Activated naive CD4-positive, alpha-beta T cell treated with Interleukin-2 at 50 U/mL for 16 hours (primary cell): ENCODE measurements at places on chromosomes 16 and 17.

DNA sequence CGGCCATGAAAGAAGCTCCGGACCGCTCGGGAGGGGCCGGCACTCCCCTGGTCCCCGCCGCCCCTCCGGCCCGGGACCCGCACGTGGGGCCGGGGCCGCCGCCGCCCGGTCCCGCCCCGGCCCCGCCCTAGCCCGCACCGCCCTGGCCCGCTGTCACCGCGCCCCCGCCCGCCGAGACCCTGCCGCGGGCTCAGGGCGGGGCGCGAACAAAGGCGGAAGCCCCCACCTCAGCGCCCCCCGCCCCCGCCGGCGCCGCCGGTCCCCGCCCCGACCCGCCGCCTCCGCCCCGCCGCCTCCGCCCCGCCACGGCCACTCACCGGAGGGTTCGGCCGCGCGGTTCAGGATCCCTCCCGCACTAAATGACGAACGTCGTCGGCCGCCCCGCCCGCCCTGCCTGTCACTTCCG, at the start of gene ARHGDIA:
TSS of gene ARHGDIA (minus strand) at position 357 of the 406 bp plus-strand sequence. CDS start 1,407 bp downstream, outside the sequence.
- no peak for DNase-seq

GRCh38 chr17:2087597-2088211, 32.8 kb downstream of the HIC1 start:
- peak; percentile 66 for DNase-seq

DNA sequence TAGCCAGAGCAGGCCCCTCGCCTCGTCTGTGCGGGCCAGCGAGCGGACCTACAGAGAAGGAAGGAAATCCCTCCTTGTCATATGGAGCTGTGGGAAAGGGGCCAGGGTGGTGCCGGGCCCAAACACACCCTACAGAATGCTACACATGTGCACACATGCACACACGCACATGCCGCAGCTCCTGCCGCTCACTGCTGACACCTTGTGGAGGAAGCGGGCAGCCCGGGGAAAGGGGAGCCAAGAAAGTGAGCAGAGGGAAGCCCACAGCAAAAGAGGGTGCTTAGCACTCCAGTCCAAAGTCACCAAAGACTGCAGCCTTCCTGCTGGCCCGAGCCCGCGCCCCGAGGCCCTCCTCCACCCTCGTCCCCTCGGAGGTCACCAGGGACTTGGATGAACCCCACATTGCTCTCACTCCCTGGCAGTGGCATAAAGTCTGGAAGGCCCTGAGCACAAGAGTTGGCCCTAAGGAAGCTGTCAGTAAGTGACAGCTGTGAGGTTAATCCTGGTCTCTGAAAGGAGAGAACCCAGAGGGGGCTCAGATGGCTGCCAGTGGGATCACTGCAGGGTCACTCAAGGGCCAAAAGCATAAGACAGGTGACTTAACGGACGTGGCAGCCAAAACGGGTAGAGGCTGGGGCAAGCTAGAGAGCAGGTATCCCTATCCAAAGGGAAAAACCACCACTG, 68.2 kb downstream of the MYO18A start:
- peak; percentile 81 for DNase-seq

DNA sequence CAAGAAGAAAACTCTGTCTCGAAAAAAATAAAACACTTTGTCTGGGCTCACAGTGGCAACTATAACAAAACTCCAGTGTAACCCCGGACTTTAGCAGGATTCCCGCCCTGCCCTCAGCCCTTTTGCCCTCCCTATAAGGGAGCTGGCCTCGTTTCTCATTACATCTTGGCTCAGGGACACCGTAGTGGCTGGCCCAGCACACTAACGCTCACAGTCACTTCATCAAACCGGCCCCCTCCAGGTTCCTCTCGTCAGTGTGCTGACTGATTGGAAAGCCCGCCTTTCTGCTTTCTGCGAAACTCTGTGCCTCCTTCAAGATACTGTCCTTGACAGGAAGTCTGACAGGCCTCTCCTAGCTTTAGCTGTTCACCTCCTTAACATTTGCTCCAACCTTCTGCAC, 11.2 kb upstream of the MYO1C start:
- no peak for DNase-seq

- no peak for DNase-seq
Measured at GRCh38 chr16:55480228-55480655, 1.2 kb downstream of the MMP2 start.

DNA sequence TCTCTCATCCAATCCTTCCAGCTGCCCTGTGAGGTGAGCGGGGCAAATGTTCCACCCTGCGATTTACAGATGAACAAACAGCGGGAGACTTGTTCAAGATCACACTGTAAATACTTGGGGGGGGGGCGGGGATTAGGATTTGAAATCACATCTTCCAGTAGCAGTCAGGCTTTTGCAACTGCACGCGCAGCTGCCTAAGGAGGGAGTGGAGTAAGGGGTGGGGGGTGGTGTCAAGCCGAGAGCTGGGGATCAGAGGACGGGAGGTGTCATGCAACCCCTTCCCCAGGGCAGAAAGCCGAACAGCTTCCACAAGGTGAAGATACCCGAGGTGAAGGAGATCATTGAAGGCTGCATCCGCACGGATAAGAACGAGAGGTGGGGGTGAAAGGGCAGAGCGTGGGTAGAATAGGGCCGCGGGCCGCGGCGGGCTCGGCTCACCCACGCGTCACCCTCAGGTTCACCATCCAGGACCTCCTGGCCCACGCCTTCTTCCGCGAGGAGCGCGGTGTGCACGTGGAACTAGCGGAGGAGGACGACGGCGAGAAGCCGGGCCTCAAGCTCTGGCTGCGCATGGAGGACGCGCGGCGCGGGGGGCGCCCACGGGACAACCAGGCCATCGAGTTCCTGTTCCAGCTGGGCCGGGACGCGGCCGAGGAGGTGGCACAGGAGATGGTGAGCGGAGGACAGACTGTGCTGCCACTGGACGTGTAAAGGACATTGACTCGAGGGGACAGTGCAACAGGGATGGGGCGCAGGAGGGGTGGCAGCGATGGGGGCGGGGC, 4.6 kb downstream of the WNK4 start:
- DNase-seq = peak; percentile 17

GRCh38 chr17:39115135-39115534, 36.3 kb downstream of the PLXDC1 start:
- DNase-seq = no peak

DNA sequence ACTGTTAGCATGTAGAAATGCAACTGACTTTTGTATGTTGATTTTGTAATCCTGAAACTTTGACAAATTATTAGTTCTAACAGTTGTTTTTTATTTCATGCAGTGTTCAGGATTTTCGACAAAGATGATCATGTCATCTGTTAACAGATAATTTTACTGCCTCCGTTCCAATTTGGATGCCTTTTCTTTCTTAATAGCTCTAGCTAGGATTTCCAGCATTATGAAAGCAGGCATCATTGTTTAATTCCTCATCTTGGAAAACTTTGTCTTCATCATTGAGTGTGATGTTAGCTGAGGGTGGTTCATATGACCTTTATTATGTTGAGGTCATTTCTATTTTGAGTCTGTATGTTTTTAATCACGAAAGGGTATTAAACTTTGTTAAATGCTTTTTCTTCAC, 31.9 kb downstream of the RMI2 start:
- no peak for DNase-seq

DNA sequence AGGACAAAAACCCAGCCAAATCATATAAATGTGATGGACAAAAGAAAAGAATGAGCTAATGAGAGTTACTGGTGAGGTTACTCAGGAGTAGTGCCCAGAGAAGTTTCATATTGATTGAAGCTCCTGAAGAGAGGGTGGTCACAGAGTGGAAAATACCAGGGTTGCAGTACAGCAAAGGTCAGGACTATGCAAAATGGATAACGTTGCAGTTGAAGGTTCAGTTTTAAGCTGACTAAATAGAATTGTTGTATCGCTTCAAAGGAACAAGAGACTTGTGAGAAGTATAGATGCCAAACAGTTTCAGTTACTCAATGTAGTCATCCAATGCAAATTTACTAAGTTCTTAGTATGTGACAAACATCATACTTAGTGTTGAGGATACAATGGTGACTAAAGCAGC, 47.1 kb downstream of the ABCA8 start:
- no peak for DNase-seq

DNA sequence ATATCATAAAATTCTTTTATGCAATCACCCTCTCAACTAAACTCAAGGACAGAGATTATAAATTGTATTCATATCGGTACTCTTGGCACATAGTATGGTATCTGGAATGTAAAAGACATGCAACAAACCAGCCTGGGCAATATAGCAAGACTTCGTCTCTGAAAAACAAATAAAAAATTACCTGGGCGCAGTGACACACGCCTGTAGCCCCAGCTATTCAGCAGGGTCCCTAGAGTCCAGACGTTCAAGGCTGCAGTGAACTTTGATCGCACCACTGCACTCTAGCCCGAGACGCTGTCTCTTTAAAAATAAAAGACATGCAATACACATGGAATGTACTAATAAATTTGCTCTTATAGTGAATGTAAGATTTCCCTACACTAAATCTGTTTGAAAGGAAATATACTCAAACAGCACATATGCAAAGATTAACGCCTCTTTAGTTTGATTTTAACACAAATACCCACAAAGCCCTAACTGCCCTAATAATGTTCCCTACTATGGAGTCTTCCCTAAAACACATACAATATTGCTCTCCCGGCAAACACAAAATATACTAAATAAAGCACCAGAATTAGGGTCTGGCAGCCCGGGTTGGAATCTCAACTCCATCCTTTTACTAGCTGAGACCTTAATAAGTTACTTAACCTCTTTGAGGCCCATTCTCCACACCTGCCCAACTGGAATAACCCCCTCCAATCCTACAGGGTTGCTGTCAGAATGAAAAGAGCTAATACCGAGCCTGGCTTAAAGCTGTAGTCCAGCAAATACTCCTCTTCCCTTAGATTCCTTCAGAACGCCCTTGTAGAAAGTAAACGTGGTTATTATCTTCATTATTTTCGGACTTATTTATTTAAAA, 1.2 kb downstream of the ABCA5 start:
- no peak for DNase-seq

DNA sequence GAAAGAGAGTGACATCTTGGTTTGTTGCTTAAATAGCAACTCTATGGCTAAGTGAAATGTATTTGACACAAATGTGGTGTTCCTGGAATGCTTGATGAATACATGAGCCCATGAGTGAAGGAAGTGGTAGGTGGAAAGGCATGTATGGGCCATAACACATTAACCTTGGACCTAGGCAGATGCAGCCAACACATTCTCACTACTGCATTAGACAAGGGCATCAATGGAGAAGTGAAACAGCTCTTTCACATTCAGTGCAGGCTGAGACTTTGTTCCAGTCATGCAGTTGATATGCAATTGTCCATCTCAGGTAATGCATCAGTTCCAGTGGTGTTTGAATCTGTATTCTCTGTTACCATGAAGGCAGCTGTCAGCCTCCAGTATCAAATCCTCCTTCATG, 133.6 kb downstream of the HS3ST3B1 start:
- no peak for DNase-seq

GRCh38 chr17:42677012-42677857, 441 bp upstream of the PLEKHH3 start:
- peak; percentile 99 for DNase-seq

DNA sequence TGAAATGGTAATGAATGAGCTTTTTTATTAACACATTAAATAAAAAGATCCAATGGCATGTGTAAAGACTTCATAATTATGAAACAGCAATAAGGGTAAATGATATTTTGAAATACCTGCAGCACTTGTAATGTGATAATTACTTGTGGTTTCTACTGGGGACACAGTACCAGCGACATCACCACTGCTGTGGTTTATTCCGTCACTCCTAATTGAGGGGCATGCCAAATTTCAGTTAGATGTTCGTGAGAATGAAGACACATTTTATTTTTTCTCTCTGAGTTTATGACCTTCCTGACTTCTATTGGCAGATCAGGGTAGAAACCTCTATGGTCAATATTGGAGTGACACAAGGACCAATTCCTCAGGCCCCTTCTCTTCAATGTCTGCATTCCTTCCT, 131.9 kb upstream of the XYLT1 start:
- no peak for DNase-seq

DNA sequence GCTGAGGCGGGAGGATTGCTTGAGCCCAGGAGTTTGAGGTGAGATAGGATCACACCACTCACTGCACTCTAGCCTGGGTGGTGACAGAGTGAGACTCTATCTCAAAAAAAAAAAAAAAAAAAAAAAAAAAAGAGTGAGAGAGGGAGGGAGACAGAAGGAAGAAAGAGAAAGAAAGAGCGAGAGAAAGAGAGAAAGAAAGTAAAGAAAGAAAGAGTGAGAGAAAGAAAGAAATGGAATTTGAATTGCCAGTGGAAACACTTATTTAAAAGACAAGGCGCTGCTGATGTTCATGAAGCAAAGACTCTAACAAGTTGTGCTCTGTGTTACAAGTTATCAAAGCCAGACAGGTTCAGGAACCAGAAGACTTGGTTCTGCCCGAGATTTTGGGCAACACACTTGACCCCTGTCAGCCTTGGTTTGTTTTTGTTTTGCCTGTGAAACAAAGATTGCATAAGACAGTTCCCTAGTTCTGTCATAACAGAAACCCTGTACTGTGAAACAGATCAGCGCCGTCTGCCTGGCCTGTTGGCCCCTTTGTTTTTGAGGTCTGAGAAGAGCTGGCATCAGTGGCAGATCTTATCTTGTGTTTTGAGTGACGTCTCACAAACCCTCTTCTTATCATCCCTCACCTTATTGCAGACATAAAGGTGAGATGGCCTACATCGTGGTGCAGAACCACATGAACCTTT, 55.4 kb upstream of the ENDOV start:
- DNase-seq = no peak

- no peak for DNase-seq
Measured at GRCh38 chr16:14310519-14310991, 239.4 kb downstream of the MRTFB start.

GRCh38 chr17:74513987-74514631, 17.2 kb downstream of the CD300LB start:
- peak; percentile 39 for DNase-seq

GRCh38 chr16:78065319-78065718, 34.1 kb upstream of the WWOX start:
- no peak for DNase-seq

DNA sequence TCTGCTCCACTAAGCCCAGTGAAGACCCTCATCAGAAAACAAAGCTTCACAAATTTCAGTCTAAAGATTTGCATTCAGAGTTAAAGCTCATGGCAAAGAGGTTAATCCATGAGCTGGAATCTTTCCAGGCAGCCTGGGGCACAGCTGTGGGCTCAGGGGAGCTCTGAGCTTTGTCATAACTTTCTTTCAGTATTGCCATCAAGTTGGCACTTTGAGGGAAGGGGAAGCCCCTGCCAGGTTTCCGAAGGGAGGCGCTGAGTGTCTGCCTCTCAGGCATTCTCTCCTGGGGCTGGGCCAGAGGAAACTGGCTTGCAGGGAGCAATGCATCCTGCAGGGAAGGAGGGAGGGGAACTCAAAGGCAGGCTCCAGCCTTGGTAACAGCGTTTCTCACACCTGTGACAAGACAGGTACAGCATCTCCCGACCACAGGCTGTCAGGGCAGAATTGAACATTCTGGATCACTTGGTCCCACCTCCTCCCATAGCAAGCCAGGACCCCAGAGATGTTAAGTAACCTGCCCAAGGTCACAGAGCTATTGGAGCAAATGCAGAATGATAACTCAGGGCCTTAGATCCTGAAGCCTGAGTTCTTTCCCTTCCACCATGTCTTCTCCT, 3.9 kb downstream of the LPO start:
- DNase-seq = no peak

DNA sequence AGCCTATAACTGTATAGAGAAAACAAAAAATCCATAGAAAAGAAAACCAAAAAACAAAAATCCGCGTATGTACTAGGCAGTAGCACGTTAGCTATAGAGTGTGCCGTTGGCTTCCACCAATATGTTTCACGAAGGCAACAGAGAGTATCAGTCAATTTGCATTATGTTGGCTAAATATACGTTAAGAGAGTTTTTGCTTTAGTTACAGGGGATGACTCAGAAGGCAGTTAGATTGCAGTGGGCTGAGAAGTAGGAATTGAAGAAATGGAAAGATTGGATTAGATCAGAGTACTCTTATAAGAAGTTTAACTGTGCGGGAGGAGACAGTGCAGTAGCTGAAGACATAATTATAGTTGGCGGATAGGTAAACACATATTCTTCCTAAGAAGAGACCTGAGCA, 911 bp upstream of the NACA2 start:
- no peak for DNase-seq
